ENCODE measurements at places on chromosomes 16 and 17. TPM values are rescaled to one million over a fixed set of nuclear protein-coding genes. Genes with fewer than 3 reads are reported as not detected.

CLEC19A gene
- total RNA-seq, result not detected

YBX2 gene
- not detected for total RNA-seq

DBNDD1 gene
- 0.95 TPM for total RNA-seq

ASGR2 gene
- total RNA-seq, result not detected

TMEM94 gene
- 21.0 TPM for total RNA-seq

ATAD5 gene
- total RNA-seq, result 0.17 TPM

MT4 gene
- total RNA-seq, result not detected

KRT23 gene
- 0.16 TPM for total RNA-seq

KRTAP1-1 gene
- not detected for total RNA-seq

KCNJ12 gene
- 0.32 TPM for total RNA-seq

KRTAP17-1 gene
- not detected for total RNA-seq

LCAT gene
- 5.2 TPM for total RNA-seq

EMP2 gene
- total RNA-seq, result 19.1 TPM

MRM1 gene
- total RNA-seq, result 2.7 TPM

SLX1B gene
- total RNA-seq, result 2.0 TPM

PIK3R5 gene
- total RNA-seq, result not detected

TRIM16 gene
- total RNA-seq, result 34.2 TPM

ST6GALNAC2 gene
- 1.4 TPM for total RNA-seq

ELMO3 gene
- 0.32 TPM for total RNA-seq

GDPD3 gene
- total RNA-seq, result 0.95 TPM

LGALS9B gene
- not detected for total RNA-seq

KRT20 gene
- total RNA-seq, result not detected

CRHR1 gene
- not detected for total RNA-seq

METTL26 gene
- total RNA-seq, result 66.9 TPM

KIF22 gene
- total RNA-seq, result 14.3 TPM

KRTAP4-6 gene
- total RNA-seq, result not detected

CHST5 gene
- not detected for total RNA-seq

ERAL1 gene
- total RNA-seq, result 11.1 TPM

HYDIN gene
- 0.26 TPM for total RNA-seq

MT1M gene
- total RNA-seq, result 3.9 TPM

CCL7 gene
- not detected for total RNA-seq

SSTR5 gene
- not detected for total RNA-seq

CCDC200 gene
- 0.16 TPM for total RNA-seq

RDM1 gene
- total RNA-seq, result 0.16 TPM

MYH3 gene
- total RNA-seq, result 0.16 TPM

DLG4 gene
- 16.3 TPM for total RNA-seq

CEP112 gene
- 4.3 TPM for total RNA-seq

OR1F1 gene
- not detected for total RNA-seq

PRKCB gene
- not detected for total RNA-seq

ALOX15B gene
- total RNA-seq, result not detected

IL4R gene
- 6.3 TPM for total RNA-seq

KRTAP3-2 gene
- total RNA-seq, result not detected

EVI2B gene
- 0.16 TPM for total RNA-seq

HS3ST2 gene
- under 0.01 TPM for total RNA-seq

DBF4B gene
- total RNA-seq, result 2.7 TPM

OTOP2 gene
- total RNA-seq, result not detected

PROCA1 gene
- total RNA-seq, result 1.6 TPM

MYH10 gene
- total RNA-seq, result 119 TPM

KCNAB3 gene
- 0.26 TPM for total RNA-seq

MAPK8IP3 gene
- 47.4 TPM for total RNA-seq

KRTAP2-4 gene
- total RNA-seq, result not detected

LRRC75A gene
- total RNA-seq, result 1.4 TPM

CDH1 gene
- total RNA-seq, result 0.16 TPM

HS3ST3A1 gene
- total RNA-seq, result 11.2 TPM

ADAD2 gene
- total RNA-seq, result not detected

HSD17B2 gene
- 0.09 TPM for total RNA-seq

FSCN2 gene
- 2.8 TPM for total RNA-seq

Data from bronchial smooth muscle cell (primary cell).